ENCODE measurements at places on chromosomes 2 and 18.

DNA sequence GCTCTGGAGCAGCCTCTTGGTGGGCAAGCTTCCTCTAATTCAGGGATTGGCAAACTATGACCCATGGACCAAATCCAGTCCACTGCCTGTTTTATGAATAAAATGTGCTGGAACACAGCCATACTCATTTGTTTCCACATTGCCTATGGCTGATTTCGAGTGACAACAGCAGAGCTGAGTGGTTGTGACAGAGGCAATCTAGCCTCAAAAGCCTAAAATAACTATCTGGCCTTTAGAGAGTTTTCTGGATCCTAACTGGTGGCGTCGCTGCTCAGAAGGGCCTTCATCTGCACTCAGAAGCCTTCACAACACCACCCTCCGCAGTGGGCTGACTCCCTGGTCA lies 147.1 kb downstream of the CCBE1 start:
- no peak for DNase-seq

DNA sequence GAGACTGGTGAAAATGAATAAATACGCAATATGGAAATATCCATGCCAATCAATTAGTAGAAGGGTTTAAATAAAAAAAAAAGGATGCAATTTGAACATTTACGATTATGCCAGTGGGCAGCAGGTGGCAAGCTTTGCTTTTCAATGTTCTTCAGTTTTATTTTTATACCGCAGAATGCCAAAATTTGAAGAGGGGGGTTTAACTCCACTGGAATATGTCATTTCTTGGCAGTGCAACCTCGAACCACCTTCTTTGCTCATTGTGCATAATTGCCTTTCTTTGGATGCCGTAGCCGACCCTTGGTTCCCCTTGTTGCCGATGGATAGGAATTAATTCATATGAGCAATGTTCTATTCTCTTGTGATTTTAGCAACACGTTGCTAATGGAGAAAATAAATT lies 88.0 kb downstream of the LTBP1 start:
- peak; percentile 80 for DNase-seq

DNA sequence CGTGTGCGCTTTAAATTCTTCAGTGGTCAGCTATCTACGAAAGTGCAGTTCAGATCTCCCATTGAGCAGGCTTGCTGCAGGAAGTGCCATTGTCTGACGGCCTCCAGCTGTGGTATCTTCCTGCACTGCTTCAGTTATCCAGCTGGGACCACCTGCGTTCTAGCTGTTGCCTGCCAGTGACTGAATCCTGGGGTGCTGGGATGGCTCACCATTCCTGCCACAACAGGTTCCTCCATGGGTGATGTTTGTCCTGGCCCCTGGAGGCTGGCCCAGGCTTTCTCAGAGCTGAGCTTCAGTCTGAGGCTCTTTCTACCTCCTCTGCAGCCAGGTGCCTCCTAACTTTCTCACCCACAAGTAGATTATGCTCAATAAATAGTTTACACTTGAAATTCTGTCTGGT lies 498.5 kb upstream of the HS6ST1 start:
- DNase-seq = no peak

DNA sequence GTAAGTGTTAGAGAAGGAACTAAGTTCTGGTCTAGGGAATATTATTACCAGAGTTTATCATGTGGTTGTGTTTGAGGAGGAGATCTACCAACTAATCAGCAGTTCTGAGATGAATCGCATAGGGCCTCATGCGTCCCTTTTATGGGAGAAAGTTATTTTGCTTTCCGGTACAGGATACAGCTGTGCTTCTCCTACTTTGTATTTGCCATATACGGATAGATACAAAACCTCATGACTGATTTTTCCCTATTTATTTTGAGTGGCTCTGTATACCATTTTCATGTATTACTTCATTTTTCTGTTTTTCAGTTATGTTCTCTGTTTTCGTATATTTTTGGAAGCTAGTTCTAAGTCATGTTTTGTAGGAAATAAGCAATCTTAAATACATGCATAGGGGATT lies 66.8 kb downstream of the ACSL3 start:
- DNase-seq = no peak

DNA sequence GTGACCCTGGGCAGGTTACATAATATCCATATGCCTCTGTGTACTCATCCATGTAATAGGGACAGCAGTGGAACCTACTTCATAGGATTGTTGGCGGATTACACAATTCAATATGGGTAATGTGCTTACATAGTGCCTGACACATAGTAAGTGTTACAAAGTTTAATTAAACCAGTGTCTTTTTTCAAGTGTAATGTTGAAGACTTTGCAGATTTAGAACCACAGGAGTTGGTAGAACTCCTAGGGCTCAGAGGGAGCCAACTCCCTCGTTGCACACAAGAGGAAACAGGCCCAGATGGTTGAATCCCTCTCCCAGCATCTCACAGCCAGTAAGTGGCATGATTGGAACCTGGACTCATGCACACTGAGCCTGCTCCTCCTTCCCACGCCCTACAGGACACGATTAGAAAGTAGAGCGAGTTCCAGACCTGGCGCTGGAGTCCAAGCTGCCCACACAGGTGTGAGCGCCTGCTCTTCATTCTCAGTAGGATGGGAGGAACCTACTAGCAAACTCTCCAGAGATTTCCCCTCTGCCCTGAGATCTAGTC lies 97.8 kb downstream of the VSNL1 start:
- DNase-seq = no peak

DNA sequence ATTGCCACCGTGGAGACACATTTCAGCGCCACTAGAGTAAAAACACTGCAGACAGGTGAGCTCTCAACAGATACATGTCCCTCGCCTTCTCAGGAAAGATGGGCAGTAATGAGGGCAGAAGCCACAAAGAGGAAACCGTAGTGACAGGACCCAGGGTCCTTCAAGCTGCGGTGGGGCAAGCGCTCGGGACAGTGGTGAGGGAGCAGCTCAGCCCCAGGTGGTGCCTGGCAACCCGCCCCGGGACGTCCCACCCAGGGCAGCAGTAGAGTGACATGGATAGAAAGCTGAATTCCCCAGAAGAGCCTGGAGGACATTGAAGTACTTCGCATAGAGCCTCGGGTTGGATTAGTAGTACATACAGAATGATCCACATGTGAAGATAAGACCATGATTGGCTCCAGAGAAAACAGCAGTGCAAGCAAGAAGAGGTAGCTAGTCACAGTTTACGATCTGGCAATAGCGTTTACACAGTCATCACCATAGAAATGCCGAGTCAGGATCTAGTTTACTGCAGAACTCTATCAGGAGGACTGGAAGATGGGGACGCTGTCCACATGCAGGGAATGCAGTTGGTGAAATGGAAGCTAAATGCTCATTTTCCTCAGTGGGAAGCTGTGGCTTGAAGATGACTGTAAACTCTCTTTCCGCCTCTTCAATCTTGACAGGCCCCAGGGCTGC lies 37.4 kb upstream of the ALPP start:
- no peak for DNase-seq

DNA sequence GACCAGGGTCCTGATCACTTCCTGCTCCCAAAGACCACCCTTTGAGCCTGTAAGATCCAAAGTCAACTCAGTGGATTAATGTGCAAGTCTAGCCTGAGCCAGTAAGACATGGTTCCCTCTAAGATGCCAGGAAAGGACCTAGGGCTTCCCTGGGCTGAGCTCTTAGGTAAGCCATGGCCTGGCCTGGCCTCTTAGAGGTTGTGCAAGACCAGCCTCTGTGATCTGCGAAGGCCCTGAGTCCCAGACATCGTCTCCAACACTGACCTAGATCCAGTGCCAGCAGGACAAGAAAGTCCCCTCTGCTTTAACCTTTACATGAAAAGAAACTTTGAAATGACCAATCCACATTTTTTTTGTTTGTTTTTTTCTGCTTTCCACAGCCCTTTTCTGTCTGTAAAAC lies 73.6 kb upstream of the CYP1B1 start:
- DNase-seq = no peak

DNA sequence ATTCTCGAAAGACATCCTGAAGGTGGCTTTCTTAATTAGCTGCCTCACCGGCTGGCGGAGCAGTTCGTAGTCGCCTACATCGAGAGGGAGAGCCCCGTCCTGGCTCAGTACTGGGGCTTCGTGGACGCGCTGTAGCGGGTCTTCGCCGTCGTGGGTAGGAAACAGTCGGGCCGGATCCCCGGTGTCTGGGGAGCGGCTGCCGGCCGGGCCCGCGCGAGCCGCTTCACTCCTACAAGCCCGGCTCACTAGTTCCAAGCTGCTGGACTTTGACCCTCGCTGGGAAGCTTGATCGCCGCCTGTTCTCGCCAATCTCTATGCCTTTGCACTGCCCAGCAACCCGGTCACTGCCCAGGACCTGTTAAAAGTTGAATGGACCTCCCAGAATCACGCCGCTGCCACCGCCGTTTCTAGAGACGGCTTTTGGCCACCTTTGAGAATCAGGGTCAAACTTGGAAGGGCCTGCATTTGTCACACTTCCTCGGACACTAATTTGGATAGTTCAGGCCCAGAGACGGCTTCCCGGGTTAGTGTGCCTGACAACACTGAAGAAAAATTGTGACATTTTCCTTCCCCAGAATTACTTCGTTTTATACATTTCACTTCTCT lies 41.4 kb upstream of the AKAIN1 start:
- no peak for DNase-seq

DNA sequence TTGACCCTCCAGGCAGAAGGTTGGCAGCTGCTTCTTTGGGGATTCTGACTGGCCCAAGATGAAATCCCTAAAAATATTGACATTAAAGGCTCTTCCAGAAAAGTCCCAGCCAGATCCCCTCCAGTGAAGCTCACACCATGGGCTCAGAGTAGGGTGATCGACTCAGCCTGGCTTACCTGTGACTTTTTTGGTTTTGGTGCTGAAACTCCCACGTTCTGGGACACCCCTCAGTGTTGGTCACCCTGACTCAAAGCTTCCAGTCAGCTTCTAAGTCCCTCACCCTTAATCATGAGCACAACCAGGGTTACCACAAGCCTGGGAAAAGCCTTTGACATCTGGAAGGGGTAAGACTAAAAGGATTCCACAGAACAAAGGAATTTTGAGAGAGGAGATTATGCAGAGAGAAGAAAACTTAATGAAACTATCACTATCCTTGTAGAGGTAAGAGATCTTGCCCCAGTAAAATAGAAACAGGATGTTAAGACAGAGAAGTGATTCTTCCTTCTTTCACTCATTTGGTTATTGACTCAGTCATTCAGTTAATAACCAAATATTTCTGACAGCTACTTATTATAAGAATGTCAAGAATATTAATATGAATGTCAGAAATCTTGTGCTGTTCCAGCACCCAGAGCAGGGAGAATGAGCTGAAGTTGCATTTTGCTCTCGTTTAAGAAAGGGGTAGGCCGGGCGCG lies 66.8 kb upstream of the SEC11C start:
- no peak for DNase-seq

DNA sequence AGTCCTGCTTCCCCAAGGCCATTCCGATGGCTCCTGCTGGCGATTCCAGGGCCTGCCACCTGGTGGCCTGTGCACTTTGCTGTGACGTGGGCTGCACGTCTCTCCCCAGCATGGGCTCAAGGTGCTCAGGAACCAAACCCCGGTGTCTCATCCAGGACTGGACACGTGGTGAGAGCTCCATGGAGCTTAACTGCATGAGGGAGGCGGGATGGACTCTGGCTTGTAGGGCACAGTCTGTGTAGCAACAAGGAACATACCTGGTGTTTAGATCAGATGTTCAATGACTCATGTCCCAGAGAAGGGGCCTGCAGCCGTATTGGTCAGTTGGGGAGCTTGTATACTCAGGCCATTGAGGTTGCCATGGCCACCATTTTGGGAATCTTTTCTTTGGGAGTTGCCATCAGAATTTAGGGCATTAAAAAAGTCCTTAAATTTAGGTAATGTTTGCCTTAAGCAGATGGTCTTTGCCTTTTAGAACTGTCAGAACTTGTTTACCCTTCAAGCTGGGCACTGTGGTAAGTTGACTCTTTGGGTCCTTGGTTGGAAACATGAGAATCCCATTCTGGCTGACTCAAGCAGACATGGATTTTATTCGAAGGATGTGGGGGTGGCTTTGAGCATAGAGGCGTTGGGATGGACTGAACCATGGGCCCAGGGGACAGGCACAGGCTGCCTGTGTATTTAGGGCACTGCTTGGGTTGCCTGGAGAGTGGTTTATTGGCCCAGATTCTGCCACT lies 21.0 kb downstream of the AGAP1 start:
- no peak for DNase-seq

GRCh38 chr2:158403237-158403636 lies 53.3 kb downstream of the CCDC148 start:
- DNase-seq = no peak

- DNase-seq = no peak
These were observed 594.6 kb downstream of the ADCYAP1 start for GRCh38 chr18:1499265-1499664.

GRCh38 chr2:16031848-16032159 lies 91.5 kb downstream of the MYCN start:
- DNase-seq = peak; percentile 88

DNA sequence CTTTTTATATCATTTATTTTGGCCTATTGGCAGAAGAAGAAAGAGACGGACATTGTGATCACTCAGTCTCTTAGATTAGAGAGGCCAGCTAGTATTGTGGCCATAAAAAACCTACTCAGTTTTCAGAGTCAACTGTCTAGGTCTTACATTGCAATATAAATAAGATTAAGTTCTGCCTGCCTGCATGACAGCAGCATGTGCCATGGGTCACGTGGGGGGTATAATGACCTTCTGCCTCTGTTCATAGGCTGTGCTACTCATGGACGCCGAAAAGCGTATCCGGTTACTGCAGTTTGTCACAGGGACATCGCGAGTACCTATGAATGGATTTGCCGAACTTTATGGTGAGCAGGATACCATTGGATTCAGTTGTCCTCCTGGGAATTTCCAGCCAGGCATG lies 238.5 kb downstream of the ALPK2 start:
- DNase-seq = no peak

DNA sequence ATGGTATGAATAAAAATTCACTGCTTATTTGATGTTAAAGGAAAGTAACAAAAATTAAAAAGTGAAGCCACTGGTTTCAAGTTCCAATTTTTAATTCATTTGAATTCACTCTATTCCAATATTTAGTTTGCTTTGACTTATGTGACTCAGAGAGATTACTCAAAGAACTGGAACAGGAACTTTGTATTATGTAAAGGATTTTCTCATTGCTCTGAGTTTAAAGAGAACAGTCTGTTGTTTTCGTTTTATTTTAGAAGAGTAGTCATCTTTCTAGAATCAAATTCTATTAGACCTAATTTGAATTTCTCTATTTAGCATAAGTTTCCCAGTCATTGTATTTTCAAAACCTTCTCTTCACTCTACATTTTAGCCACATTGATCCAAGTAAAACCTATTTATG lies 300.1 kb upstream of the SLC8A1 start:
- no peak for DNase-seq

GRCh38 chr2:152720794-152721193 lies 2.4 kb downstream of the ARL6IP6 start:
- DNase-seq = no peak

- no peak for DNase-seq
These were observed 108.2 kb upstream of the CTDP1 start for GRCh38 chr18:79571211-79572092.

- DNase-seq = no peak
These were observed 47.2 kb downstream of the BOLA3 start for GRCh38 chr2:74100254-74101216.

GRCh38 chr2:7604456-7604855 lies 687.2 kb downstream of the RNF144A start:
- DNase-seq = no peak
